Brain (organoid and tissue), 16 donors: ENCODE measurements at places on chromosomes 2 and 18. TPM values are rescaled to one million over a fixed set of nuclear protein-coding genes. Genes with fewer than 3 reads are reported as not detected.

Gene GLI2
- polyA plus RNA-seq: 0.37 TPM

Gene RNASEH1
- 15.4 TPM for polyA plus RNA-seq

Gene REG3G
- not detected for polyA plus RNA-seq

Gene EFEMP1
- polyA plus RNA-seq: 32.1 TPM

Gene RTP5
- 5.2 TPM for polyA plus RNA-seq

Gene PLEK
- polyA plus RNA-seq: 2.0 TPM
